NCI-H226 (cell line): ENCODE measurements at places on chromosomes 3 and 15.

DNA sequence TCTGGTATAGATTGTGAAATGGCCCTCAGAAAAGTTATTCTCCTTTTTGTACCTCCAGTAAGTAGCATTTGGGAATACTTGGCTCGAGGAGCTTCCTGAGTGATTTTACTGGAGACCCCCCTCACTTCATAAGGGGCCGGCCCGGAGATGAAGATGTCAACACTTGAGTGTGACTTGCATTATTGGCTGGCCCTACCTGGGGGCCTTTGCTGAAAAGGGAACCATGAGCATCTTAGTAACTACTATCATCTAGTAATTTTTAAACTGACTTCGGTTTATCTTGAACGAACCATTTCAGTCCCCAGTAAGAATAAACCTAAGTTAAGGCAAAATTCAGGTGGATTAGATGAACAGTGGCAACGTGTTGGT, 1.3 kb downstream of the FAIM start:
- DNase-seq: no peak

DNA sequence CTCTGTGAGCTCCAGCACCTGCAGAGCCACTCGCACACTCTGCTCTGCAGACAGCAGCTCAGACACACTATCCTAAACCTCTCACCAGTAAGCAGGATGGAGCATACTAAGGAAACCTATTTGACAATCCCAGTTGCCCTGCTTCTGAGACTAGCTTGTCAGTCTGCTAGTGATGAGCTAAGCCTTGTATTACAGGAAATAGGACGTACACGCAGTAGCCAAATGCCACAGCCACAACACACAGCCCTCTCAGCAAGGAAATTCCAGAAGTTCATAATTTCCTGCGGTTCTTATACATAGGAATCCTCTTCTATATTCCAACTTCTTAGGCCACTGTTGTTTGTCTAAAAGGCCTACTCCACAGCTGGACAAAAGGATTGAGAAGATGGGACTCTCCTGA, 74.5 kb downstream of the MYLK start:
- peak; percentile 17 for DNase-seq

GRCh38 chr3:186362537-186362842, 456 bp upstream of the DGKG start:
- DNase-seq: no peak

DNA sequence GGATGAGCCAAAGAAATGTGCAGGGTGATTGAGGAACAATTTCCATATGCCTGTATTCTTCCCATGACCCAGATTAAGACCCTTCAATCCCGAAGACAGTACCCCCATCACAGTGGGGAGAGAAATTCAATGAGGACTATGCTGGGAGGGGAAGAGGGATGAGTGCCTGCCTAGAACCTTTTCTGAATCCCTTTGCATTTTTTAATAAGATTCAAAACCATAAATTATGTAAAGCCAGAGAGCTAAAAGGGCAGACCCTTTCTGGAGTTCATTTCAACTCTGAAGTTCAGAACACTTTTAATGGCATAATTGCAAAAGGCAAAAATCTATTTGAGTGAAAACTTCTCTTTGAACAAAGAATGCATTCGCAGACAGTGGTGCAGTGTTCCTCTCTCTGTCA, 529.5 kb downstream of the NTRK3 start:
- no peak for DNase-seq

DNA sequence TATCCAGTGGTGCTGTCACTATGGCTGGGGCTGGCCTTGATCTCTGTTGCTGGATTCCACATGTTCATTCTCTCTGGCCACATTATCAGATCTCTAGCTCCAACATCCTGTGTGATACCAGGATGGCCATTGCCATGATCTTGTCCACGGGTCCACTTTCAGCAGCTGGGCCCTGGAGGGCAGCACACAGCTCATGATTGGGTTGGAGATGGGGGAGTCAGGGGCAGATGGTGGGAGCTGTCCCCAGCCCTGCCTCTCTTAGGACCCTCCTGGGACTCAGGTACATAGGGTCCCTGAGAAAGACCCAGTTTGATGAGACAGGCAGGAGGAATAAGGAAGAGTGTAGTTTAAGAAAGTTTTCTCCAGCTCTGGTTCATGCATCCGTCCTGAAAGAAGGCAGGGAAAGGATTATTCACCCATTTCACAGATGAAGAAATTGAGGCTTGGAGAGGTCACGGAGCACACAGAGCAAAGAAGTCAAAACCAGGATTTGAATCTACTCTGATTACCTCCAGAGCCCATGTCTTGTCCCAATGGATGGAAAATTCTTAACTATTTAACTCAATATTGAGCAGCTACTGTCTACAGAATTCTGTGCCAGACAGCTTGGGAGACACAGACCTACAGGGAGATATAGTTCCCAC, 100.5 kb downstream of the LINGO1 start:
- no peak for DNase-seq

DNA sequence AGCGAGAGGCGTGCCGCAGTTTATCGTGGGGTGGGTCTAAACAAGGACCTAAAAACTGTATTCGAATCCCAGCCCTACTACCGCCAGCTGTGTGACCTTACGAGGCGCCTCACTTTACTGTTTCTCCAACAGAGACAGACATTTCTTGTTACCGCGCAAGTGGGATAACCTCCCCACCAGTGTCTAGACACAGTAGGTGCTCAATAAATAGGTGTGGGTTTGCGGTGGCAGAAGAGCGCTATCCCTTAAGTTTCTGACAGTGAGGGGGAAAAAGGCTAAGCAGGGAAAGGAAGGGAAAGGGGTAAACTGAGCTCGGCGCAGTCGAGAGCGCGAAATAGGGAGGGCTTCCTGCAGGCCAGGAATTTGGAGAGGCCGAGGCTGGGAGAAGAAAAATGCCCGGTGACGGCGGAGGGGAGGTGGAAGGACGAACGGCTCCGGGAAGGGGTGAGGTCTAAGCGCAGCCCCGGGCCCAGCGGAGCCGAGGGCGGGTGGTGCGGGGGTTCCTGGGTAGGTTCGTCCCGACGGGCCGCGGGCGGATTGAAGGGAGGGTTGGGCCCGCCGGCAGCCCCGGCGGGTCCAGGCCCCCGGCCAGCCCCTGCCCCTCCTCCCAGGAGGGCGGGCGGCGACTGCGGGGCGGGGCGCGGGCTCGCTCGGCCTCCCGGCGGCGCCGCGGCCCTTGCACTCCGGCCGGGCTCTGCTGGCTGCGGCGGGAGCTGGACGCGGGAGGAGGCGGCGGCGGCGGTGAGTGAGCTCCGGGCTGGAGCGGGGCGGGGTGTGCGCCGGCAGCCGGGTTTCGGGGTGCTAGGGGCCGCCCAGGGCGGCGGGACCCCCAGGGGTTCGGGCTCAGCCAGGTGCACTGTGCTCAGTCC, at the start of gene CGNL1:
TSS of gene CGNL1 (plus strand) at position 679 of the 869 bp plus-strand sequence. CDS start 61,495 bp downstream, outside the sequence.
- DNase-seq: no peak

DNA sequence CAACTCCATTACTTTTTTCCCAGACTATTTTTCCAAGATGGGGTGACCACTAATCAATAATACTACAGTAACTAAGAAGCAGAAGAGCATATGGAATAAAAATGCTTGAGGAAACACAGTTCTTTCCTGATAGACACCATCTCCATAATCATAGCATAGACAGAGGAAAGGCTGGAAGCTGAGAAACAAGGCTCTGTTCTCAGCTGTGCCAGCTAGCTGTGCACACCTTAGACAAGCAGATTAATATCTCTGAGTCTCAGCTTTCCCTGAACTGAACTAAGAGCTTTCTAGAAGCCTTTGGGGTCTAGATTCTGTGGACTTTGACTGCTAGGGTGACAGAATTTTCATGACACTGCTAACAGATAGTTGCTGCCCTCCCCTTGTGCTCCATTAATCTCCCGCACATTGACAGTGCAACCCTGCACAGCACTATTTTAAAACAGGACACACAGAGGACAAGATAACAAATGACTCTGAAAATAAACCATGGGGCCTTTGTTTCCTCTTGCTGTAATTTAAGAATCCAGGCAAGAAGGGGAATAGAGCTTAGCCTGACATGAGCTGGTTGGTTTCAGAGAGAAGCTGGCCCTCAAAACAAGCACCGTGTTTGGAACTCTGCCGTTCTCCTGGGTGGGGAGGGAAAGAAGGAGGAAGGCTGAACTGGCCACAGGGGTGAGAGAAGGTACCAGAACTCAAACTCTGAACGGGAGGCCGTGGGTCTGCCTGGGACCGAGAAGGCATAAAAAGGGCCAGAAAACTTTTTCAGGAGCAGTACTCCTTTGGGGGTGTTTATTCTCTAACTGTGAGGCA, 67.4 kb downstream of the ATP13A5 start:
- no peak for DNase-seq

DNA sequence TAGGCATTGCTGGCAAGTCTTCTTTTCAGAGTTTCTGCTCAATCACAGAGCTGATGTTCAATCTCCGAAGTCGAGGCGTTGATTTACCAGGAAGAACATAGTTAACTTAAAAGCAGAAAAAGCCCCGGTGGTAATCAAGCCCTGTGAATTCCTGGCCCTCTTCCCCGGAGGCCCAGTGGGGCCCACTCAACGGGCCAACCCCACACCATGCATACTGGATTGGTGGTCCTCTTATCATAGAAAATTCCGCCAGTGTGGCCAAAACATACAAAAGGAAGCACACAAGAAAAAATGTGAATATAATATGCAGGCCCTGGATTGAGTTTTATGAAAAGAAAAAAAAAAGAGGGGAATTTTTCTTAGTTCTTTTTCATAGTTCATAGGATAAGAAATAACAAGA, 873.0 kb upstream of the NR2F2 start:
- no peak for DNase-seq

GRCh38 chr3:169759256-169759655, 5.6 kb downstream of the TERC start:
- peak; percentile 90 for DNase-seq

DNA sequence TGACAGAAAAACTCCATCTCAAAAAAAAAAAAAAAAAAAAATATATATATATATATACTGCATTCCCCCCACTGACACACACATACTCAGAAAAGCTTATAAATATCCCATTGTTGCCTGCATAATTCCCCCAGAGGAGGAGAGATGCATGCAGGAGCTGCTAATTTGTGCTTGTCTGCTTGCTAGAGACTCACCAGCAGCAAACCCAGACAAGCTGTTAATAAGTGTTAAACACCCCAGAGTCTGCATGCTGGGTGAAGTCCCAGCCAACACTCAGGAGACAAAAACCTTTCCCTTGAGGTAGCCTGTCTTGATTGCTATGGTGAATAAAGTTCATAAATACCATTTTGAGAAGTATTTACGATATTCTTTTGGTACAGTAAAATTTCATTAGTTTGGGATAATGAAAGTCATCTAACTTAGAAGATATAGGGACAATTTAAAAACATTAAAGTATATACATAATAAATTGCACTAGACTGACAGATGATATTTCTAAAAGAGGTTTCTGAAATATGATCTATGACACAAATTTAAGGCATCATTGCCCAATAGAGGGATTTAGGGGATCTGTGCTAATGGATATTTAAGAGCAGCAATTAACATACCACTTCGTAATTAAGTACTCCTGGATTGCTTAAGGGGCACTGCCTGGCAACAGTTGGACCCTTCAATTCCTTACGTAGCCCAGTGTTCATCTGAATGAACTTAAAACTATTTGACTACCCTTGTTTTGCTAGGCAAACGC, 400.0 kb upstream of the C2CD4B start:
- DNase-seq: no peak

GRCh38 chr15:31474059-31474868, 147.6 kb downstream of the KLF13 start:
- DNase-seq: no peak

DNA sequence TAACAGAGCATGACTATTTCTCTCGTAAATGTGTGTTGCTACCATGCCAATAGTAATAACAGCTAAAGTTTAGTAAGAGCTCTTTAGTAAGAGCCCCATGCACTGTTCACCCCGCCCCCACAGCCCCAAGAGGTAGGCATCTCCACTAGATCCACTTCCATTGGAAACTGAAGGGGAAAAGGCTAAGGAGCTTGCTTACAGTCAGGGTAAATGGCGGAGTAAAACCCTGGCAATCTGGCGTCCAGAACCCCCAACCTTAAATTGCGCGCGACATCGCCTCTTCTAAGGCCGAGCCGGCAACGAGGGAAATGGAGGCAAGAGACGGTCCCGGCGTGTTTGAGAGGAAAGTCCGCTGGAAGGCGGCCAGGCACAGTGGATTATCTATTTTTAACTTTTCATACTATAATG, 654 bp upstream of the C3orf38 start:
- DNase-seq: no peak

GRCh38 chr3:187208159-187208558, 10.9 kb downstream of the RTP1 start:
- peak; percentile 34 for DNase-seq

GRCh38 chr3:197953881-197954280, 3.9 kb downstream of the RPL35A start:
- DNase-seq: no peak

DNA sequence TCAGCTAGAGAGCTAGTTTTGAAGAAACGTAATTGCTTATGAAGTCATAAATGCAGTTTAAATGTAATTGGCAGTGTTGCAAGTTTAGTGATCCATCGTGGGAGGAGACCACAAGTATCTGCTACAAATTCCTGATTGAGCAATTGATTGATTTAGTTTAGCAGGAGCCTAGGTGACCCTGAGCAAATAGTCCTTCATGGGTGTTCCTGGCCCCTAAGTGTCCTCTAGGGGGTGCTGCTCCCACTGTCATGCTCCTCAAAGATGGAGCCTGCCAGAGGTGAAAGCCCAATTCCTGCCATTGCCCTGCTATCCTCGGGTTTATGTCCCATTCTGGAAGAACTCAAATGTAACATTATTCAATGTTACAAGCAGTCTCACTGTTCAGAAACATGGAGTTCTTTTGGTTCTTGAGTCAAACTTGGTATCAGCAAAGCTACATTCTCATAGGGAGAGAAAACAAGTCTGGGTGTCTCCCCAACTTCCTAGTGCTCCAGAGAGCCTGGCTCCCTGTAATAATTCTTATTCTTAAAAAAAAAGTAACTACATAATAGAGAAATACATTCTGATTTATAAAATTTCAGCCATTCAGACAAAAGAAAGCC, 29.8 kb upstream of the SENP5 start:
- peak; percentile 11 for DNase-seq

GRCh38 chr15:54687628-54688027, 509.1 kb downstream of the RSL24D1 start:
- DNase-seq: no peak

- no peak for DNase-seq
Measured at GRCh38 chr15:70299931-70300869, 202.5 kb upstream of the TLE3 start.

GRCh38 chr15:101250873-101251829, 697 bp downstream of the CHSY1 start:
- DNase-seq: peak; percentile 48

DNA sequence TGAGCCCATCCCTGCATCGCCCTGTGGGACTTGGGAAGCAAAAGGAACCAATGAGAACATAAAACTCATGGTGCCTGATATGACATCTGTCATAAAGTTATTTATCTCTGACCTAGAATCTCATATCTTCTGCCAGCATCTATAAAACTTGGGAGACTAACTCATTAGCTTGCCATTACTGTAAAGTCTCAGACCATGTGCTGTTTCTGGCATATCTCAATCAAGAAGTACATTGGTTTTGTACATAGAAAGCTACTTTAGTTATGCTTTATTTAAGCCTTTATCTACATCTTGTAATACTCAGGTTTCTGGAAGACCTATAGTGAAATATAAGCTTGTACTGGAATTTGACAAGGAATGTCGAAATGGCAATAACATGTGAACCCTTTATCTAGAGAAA, 112.5 kb downstream of the ZNF385D start:
- DNase-seq: peak; percentile 31
